MM.1S (cell line): ENCODE measurements at places on chromosomes 7 and 10.

DNA sequence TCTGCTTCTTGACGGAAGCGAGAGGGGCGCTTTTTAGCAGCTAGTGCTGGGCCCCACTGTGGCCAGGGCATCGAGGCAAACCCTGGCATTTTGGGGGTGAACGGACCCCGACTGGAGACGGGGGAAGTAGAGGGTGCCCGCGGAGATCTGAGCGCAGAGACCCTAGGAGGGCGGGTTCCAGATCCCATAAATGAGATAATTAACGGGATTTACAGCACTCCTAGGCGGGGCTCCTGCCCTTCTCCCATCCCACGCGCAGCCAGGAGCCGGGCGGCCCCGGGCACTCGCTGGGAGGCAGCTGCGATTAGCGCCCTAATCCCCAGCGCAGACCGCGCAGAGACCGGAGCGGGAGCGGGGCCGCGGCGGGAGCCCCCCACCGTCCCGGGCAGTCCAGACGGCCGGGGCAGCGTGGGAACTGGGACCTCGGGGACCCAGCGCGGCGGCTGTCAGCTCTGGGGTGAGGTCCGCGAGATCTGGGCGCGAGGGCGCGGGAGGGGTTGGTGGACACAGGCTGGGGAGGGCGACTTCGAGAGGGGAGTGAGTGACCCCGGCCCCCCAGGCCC is 735 bp downstream of the JCAD start:
- no peak for DNase-seq

DNA sequence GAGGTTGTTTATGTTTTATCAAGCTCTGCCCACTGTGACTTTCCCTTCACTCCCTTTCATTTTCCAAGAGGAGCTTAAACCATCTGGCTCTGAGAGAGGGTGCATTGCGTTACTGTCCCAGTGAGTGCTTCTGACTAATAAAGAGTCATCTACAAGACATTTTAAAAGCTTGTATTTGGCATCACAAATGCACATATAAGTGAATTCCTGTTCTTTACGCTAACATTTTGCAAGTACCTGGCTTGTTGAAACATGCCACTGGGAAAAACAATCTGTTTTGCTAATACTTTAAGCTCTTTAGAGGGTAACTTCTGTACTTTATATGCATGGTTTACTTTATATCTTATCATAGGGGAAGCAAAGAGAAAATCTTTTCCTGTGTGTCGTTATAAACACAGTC is 534.6 kb upstream of the POM121L12 start:
- no peak for DNase-seq

- no peak for DNase-seq
Measured at GRCh38 chr7:50663396-50664102, 98.3 kb upstream of the DDC start.

- no peak for DNase-seq
Measured at GRCh38 chr7:98777051-98777450, 92.8 kb downstream of the TMEM130 start.

GRCh38 chr10:68095153-68095552 is 14.1 kb upstream of the MYPN start:
- no peak for DNase-seq

- DNase-seq, result peak; percentile 63
Measured at GRCh38 chr7:87797798-87798403, 78.3 kb downstream of the SLC25A40 start.

DNA sequence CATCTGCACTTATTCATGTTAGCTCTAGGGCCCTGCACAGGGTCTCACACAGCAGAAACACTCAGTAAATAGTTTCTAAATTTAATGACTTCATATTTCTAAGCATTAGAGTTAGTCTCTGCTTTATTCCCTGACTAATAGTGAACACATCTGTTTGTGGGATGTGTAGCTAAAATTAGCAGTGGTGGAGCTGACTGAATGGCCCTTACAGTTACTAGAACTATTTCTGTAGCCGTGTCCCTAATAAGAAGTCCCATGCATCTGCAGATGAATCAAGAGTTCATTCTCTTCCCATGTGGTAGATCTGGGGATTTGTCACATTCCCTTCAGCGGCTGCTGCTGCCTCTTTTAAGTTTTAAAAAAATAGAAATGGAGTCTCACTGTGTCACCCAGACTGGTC is 11.7 kb downstream of the MAP3K8 start:
- DNase-seq, result no peak

DNA sequence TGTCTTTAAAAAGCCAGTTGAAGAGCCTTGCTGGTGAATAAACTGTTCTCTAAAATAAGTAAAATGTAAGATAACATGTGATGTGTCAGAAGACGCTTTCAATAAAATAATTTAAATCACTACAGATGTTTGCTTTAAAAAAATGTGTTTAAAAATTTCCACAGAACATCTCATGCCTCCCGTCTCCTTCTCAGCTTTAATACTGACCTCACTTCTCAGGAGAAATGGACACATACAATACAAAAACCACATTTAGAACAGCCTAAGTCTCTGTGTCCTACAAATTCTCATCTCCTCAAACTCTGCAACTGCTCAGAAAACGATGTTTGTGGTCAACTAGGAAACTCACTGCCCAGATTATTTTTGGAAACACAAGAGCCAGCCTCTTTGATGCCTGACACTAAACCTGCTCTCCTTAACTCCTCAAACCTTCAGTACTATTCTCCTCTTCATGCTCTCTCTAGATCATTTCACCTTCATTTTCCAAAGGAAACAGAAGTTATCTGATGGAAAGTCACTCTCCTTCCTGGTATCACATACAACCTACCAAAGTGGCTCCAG is 120.3 kb downstream of the ZNF438 start:
- peak; percentile 37 for DNase-seq

DNA sequence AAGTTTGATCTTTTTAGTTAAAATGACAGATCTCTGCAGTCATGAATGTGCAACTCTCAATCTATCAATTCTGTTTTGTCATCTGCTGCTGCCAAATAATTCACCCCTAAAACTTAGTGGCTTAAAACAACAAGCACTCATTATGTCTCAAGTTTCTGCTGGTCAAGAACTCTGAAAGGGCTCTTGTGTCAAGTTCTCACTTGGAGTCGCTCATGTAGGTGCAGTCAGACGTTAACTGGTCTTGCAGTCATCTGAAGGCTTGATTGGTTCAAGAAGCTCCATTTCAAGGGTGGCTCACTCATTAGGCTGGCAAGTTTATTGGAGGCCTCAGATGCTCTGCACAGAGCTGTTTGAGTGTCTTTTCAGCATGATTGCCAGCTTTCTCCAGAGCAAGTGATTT is 28.5 kb upstream of the LRRC72 start:
- DNase-seq, result no peak

DNA sequence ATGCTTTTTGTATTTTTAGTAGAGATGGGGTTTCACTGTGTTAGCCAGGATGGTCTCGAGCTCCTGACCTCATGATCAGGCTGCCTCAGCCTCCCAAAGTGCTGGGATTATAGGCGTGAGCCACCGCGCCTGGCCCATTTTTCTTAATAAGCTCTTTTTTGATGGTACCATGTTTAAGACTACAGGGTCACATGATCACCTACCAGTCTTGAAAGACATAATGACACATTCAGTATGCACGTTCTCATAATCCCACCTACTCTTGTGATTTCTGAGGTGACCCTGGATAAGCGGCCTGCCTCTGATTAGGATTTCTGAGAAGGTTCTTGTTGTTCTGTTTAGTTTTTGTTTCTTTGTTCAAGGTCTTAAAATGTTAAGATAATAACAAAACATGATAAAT is 43.7 kb upstream of the PLXNA4 start:
- DNase-seq, result no peak

DNA sequence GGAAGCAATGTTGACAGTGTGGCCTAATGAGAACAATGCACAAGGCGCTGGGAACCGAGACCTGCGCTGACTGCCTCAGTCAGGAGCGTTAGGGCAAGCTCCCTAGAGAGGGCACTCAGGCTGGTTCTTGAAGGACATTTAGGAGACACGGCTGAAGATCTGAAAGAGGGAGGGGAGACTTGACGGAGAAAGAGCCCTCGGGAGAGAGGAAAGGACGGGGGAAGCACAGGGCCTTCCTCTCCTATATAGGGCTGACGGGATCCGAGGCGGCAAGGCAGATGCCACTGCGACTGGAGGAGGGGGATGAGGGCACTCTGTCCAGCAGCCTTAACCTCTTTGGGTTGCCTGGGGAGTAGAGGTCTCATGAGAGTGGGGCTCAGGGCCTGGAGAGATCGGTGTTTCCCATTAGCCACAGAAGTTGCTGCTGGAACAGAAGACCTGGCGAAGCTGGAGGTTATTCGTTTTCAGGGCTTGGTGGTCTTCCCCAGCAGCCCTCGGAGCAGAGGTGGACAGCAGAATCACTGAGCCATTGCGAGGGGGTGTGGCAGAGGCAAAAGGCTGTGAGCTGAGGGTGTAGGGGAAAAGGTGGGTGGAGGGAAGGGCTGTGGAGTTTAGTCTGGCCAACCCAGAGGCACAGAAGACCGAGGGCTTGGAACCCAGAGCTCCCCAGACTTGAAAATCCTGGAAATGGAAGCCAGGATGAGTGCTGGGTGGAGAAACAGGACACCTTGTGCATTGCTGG is 36.0 kb downstream of the CLEC2L start:
- DNase-seq, result no peak

DNA sequence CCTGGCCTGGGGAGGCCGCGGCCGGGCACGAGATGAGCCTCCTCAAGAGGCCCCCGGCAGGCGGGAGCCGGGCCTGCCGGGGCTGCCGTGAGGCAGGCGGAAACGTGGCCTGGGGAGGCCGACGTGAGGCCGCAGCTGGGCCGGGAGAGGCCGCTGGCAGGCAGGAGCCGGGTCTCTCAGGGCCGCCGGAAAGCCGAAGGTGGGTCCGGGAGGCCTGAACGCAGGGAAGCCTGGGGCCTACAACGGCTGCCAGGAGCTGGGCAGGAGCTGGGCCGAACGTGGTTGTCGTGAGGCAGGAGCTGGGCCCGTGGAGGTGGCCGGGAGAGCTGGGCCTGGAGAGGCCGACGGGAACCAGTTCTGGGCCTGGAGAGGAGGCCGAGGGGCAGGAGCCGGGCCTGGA is 171.9 kb downstream of the TPST1 start:
- DNase-seq, result no peak

DNA sequence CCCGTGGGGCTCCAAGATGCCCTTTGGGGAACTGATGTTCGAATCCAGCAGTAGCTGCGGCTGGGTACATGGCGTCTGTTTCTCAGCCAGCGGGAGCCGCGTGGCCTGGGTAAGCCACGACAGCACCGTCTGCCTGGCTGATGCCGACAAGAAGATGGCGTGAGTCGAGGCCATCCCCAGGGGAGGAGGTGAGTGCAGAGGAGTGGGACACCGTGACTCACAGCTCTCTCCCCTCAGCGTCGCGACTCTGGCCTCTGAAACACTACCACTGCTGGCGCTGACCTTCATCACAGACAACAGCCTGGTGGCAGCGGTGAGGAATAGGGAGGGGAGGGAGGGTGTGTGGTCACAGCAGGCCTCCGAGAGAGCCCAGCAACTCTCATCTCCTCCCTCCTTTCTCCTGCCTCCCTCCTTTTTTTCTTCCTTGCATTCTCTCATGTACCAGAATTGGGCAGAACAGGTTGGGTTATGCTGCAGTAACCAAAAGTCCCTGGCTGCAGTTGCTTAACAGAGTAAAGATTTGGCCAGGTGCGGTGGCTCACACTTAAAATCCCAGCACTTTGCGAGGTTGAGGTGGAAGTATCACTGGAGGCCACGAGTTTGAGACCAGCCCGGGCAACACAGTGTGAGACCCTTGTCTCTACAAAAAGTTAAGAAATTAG is 16.5 kb downstream of the ARPC1B start:
- no peak for DNase-seq

GRCh38 chr7:47000561-47000960 is 581.4 kb downstream of the TNS3 start:
- DNase-seq, result no peak
